Esophagus muscularis mucosa (tissue), 4 donors: ENCODE measurements at places on chromosomes 6 and 20.

DNA sequence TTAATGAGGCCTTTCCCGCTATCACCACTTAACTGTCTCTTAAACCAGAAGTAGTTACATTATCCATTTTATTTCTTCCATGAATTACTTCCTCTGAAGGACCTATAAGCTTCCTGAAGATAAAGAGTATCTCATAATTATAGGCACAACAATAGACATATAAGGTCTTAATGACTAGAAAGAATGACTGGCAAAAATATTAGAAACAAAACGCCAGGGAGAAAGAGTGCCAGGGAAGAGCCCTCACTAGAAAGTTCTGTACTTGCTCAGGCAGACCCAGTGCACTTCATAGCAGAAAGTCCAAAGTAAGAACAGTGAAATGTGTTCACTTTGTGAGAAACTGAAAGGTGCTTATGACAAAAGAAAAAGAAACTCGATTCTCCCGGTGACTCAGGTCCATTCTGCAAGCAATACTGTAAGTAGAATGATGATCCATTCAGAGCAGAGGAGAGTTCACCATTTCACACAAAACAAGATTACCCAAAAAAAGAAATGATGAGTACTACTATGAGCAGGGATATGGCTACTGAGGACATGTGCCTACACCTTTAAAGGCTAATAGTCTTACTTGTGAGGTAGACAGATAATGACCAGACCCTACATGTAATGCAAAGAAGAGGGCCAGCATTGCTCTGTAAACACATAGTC is 5.5 kb downstream of the ZNF334 start:
- no peak for DNase-seq

- DNase-seq = no peak
Observed at GRCh38 chr6:84469144-84469543, 241.7 kb upstream of the CEP162 start.

DNA sequence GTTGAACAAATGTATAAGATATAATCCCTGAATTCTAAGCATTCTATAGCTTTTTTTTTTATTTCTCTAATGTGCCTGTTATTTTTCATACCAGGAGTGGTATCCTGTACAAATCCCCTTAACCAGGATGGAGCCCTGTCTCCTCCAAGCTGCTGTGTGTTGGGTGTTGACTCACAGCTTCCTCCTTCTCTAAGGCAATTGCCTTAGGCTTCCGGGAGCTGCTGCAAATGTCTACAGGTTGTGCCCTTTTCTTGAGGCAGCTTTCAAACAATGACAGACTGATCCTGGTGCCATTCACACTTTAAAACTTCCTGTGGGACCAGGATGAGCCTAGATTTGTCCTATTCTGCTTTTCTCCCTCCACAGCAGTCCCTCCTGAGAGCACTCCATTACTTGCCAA is 173.2 kb downstream of the BTBD3 start:
- no peak for DNase-seq

- no peak for DNase-seq
Observed at GRCh38 chr6:163409712-163410111, 4.8 kb upstream of the QKI start.

- DNase-seq = no peak
Observed at GRCh38 chr20:14951707-14952418, 614.5 kb upstream of the FLRT3 start.
